Nephron progenitor cell (in vitro differentiated cells): ENCODE measurements at places on chromosomes 3 and 15.

GRCh38 chr3:16866571-16866970 lies 18.2 kb upstream of the PLCL2 start:
- H3K27ac ChIP-seq: no peak overlapping the region
- no peak for DNase-seq
- no peak overlapping the region for H3K4me3 ChIP-seq
- H3K4me1 ChIP-seq: peaks cover 6% of the 10 kb centered on the region

DNA sequence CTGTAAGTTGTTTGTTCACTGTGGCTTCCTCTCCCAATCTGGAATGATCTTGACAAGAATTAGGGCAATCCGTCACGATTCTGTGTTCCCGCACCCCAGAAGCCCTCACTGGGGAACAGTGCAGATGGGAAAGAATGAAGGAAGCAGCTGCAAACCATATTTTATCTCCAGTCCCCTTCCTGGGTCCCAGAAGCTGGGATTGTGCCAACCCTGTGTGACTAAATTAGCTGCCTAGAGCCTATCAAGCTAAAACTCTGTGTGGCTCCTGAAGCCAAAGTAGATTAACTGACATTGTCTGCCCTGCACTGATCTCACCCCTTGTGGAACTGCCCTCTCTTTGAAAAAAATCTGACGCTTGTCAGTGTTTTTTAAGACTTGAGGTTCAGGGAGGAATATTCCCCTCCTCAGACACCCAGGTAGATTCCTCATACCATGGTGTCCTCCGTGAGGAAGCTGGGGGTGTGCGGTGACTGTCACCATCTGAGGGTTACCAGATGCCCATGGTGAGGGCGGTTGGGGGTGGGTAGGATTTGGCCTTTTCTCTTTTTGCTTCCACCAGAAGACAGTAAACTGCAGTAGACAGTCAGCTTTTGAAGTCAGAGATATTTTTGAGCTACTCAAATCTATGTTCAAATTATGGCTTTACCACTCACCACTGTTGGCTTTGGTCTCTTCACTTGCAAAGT lies 358.3 kb upstream of the TPM1 start:
- H3K27ac ChIP-seq: no peak overlapping the region
- H3K27me3 ChIP-seq: peaks cover 3% of the 10 kb centered on the region
- DNase-seq: no peak
- no peak overlapping the region for H3K4me3 ChIP-seq

DNA sequence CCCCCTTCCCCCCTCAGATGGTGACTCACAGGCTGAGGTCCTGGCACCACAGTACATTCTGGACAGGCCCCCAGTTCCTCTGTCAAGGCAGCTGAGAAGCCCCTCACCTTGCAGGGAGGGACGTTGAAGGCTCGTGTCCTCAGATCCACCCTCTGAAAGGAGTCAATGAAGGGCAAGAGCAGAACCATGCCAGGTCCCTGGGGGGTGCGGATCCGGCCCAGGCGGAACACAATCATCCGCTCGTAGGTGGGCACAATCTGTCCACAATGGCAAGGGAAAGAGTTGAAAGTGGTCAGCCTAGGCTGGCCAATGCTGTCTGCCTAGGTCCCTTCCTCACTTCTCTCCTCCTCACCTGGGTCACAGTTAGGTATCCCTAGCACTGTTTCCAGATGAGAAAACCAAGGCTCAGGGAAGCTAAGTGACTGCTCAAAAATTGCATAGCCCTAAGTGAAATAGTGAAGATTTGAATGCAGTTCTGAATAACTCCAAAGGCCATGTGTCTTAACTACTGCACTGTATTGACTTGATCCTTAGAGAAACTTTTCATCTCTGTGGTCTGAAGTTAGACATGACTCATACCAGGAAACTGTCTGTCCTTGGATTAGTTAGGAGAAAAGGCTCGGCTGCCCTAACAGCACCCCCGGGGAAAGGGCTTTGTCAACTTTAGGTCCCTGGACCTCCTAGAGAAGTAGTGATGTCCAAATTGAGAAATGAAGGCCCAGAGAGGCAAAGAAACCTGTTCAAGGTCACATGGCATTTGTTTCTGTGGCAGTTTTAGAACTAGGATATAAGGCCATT lies 2.9 kb downstream of the STOML1 start:
- H3K4me3 ChIP-seq: no peak overlapping the region
- no peak for DNase-seq

GRCh38 chr3:88882121-88882520 lies 225.3 kb upstream of the EPHA3 start:
- H3K27me3 ChIP-seq: peaks cover 3% of the 10 kb centered on the region
- H3K27ac ChIP-seq: no peak overlapping the region
- H3K4me1 ChIP-seq: no peaks in the 10 kb centered on the region
- H3K36me3 ChIP-seq: no peaks in the 10 kb centered on the region

DNA sequence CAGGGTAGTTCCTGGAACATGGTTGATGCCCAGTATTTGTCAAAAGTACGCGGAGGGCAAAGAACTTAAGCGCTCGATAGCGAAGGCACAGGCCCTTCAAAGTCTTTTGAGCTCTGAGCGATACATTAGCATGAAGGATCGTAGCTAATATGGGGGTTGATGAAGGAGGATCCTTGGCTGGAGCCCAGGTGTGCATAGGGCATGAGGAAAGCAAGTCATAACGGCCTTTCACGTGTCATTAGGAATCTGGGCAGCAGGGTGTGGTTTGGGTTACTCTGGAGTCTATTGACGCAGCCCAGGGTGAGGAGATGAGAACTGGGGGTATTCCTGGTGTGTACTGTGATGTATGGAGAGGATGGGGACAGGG lies 31.7 kb downstream of the SPINK8 start:
- DNase-seq: no peak
- peaks cover 24% of the 10 kb centered on the region for H3K4me1 ChIP-seq
- H3K27me3 ChIP-seq: peaks cover 22% of the 10 kb centered on the region
- no peak overlapping the region for H3K27ac ChIP-seq
- H3K36me3 ChIP-seq: peaks cover 50% of the 10 kb centered on the region
- H3K4me3 ChIP-seq: peak overlapping the region; percentile 94

DNA sequence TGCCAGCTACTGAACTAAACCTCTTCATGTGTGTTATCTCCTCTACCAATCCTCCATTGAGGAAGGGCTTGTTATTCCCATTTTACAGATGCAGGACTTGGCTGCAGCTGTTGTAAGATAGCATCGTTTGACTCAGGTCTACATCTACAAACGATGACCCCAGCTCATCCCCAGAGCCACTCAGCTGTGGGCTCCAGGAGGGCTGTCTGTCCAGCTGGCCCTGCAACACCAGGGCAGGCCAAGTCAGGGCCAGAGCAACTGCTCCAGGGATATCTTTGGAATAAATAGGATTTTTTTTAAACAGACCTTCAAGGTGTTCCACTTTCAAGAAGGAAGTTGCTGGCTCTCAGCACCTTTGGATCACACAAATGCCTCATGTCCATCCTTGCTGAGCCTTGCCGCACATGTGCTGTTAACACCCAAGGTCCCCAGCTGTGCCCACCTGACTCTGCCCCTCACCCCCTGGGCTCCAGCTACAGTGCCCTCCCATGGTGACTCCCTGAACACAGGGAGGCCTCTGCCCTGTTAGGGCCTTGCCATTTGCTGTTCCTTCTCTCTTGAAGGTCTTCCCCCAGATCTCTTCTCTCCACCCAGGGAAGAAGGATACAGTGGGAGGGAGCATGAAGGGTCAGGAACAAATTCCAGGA lies 31.0 kb downstream of the ALDH1L1 start:
- peaks cover 5% of the 10 kb centered on the region for H3K27me3 ChIP-seq
- no peak overlapping the region for H3K27ac ChIP-seq
- H3K4me1 ChIP-seq: no peaks in the 10 kb centered on the region
- H3K4me3 ChIP-seq: no peak overlapping the region

DNA sequence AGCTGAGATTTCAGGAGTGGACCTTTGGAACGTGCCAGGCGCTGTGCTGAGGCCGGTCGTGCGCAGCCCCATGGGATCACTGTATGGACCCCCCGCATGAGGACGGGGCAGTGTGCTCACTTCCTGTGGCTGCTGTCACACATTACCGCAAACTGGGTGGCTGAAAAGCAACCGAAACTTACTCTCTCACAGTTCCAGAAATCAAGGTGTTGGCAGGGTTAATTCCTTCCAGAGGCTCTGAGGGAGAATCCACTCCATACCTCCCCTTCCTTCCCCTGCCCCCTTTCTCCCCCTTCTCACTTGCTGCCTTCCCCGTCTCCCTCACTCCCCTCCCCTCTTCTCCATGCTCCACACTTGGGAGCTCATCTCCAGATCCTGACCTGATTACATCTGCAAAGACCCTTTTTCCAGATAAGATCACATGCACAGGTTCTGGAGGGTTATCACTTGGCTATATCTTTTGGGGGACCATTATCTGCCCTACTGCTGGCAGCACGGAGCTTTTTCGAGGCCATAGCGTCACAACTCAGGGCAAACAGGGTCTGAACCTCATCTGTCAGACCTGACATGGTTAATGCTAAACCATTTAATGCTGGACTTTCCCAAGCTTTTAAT lies 41.2 kb downstream of the KLF13 start:
- H3K27me3 ChIP-seq: peaks cover 5% of the 10 kb centered on the region
- peaks cover 28% of the 10 kb centered on the region for H3K36me3 ChIP-seq
- DNase-seq: no peak
- H3K27ac ChIP-seq: no peak overlapping the region

DNA sequence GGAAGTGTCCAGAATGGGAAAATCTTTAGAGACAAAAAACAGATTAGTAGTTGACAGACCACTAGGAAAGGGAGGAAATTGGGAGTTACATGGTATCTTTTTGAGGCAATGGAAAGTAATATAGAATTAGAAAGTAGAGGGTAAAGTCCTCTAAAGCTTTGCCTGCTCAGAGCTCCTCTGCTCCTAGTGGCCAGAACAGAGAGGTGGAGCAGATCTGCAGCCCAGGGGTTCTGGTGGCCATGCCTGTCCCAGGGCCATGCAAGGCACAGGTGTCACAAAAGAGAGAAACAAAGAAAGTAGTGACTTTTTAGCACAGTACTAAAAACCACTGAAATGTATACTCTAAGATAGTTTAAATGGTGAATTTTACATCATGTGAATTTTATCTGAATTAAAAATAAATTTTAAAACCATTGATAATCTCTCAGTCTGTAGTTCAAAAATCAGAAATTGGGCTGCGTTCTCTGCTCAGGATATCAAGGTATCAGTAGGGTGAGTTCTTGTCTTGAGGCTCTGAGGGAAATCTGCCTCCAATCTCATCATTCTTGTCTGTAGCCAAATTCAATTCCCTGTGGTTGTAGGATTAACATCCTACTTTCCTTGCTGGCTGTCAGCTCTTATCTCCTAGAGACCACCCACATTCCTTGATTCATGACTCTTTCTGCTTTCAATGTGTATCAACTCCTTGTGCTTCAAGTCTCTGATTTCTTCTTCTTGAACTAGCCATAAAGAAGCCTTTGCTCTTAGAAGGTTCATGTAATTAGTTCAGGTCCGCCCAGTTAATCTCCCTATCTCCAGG lies 23.6 kb downstream of the PYGO1 start:
- no peak overlapping the region for H3K4me3 ChIP-seq
- DNase-seq: no peak
- H3K4me1 ChIP-seq: no peaks in the 10 kb centered on the region
- H3K36me3 ChIP-seq: peaks cover 82% of the 10 kb centered on the region
- H3K27ac ChIP-seq: no peak overlapping the region

DNA sequence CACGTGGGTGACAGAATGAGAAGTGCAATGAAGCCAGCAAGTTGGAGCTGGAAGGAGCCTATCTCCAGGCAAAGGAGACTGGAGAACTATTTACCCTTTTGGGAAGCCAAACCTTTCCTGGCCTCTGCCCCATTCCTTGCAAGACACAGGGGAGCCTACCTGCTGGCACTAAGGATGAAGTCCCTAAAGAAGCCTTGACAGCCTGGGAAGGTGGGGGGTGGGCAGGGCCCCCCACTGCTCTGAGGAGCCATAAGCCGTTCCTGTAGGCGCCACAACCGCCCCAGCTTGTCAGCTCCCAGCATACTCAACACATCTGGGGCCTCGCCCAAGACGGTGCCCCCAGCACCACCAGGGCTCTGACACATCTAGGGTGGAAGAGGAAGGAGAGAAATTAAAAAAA lies 5.5 kb downstream of the CDAN1 start:
- H3K27ac ChIP-seq: no peak overlapping the region
- H3K27me3 ChIP-seq: no peaks in the 10 kb centered on the region
- no peak for DNase-seq
- H3K36me3 ChIP-seq: peaks cover 66% of the 10 kb centered on the region
- H3K4me1 ChIP-seq: peaks cover 33% of the 10 kb centered on the region
- no peak overlapping the region for H3K4me3 ChIP-seq

DNA sequence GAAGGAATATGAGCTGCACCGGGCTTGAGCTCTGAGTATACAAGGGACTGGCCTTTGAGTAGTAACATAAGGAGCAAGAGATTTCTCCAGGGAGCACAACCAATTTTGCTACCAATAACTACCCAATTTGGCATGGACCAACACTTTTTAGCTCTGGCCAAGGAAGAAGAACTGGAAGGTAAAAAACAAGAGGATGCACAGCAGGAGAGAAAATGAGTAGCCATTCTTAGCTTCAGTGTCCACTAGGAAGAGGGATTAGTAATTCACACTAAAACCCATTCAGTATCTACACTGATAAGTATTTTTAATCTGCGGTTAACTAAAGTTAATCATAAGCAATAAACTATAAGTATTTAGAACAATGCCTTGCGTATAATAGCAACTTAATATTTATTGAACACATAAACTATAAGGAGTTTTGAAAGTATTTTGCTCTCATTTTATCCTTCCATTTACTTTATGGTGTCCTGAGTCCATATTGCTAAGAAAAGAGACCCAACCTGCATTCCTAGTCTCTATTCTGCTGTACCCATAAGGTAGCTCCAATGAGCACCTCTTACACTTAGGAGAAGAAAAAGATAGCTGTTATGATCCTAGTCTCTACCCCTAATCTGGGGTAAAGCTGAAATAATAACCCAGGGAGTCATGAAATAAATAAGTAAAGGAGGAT lies 268.9 kb downstream of the IGSF11 start:
- peaks cover 12% of the 10 kb centered on the region for H3K4me1 ChIP-seq

DNA sequence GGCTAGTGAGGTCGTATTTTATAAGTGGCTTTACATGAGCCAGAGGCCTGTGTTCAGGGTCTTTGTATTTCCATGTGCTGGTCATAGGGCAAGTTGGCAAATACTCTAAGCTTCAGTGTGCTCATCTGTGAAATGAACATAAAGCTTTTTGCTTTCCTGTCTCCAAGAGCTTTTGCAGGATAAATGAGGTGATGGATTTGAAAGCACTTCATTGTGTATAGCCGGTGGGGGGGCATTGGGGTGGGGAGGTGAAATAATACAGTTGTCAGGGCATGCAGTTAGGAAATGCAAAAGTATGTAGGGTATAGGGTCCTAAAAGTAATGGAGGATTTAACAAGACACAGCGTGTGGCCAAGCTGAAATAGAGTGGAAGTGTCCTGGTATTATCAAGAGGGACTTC lies 67.7 kb downstream of the ARNT2 start:
- H3K4me3 ChIP-seq: peak overlapping the region; percentile 28
- H3K27ac ChIP-seq: peak overlapping the region; percentile 57
- H3K27me3 ChIP-seq: no peaks in the 10 kb centered on the region
- peaks cover 42% of the 10 kb centered on the region for H3K36me3 ChIP-seq
- no peak for DNase-seq

DNA sequence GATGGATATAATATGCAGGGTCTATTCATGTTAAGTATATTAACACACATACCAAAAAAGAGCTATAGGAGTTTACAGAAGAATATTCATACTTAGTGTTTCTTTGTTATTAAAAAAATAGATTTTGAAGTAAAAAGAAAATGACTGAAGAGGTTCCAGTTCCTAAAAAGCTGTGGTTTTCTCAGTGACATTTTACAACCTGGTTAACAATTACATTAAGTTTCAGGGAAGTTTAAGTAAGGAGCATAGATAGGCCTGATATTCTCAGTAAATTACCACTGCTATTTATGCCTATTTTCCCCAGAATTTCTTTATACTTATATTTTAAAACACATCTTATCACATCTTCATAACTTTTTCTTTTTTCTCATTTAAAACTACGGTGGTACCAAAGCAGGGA lies 43.6 kb upstream of the SPTSSB start:
- no peak for DNase-seq
- H3K27me3 ChIP-seq: peaks cover 2% of the 10 kb centered on the region
- no peak overlapping the region for H3K4me3 ChIP-seq
- H3K4me1 ChIP-seq: peaks cover 10% of the 10 kb centered on the region
